T1000 (cell line): ENCODE measurements at places on chromosomes 3 and 15.

GRCh38 chr3:25043177-25043576, 384.9 kb upstream of the RARB start:
- DNase-seq: no peak

GRCh38 chr15:79432345-79433275, 474 bp downstream of the MINAR1 start:
- DNase-seq: no peak

DNA sequence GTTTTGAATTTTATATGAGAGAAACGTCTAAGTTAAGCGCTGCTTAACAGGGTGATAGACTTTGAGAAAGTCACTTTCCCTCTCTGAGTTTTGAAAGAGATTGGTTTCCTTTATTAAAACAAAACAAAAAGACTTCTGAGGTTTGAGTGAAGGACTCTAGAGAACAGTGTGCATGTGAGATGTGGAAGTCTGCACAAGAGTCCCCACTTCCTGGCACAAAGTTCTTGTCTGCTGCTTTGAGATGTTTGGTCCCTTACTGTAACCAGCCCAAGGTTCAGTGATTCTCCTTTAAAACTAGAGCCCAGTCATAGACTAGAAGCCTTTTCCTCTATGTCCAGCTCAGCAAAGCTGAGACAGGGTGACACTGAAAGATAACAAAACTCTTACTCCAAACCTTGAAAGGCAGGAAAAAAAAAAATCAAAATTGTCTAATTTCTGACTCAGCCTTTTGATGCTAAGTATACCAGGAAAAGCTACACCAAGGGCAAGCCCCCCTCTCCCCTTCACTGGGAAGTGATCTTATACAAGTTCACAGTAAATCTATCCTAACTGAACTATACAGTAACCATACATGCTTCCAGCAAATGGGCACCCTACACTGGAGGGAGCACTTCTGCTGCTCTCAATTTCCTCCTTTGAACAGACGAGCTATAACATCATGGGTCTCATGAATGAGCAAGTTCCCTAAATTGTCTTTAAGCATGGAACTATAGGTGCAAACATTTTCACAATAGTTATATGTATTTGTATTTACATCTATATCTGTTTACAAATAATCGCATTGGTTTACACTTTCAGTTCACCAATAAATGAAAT, 2.3 kb downstream of the POPDC2 start:
- DNase-seq: no peak

DNA sequence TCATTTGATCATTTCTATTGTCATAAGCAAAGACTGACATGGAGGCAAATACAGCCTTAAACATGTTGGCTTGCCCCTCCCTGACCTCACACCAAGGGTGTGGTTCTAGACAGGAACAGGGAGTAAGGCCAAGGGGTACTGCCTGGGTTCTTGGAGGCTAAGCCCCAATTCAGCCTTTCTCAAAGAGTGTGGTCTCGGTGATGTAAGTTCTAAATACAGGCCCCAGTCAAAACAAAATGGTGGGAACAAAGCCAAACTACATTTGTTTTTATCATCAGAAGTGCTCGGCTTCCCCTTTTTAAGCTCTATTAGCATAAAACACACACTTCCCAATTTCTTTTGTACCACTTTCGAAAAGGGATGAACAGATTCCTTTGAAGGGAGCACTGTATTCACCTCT, 129.5 kb downstream of the ATP8B4 start:
- DNase-seq: no peak

DNA sequence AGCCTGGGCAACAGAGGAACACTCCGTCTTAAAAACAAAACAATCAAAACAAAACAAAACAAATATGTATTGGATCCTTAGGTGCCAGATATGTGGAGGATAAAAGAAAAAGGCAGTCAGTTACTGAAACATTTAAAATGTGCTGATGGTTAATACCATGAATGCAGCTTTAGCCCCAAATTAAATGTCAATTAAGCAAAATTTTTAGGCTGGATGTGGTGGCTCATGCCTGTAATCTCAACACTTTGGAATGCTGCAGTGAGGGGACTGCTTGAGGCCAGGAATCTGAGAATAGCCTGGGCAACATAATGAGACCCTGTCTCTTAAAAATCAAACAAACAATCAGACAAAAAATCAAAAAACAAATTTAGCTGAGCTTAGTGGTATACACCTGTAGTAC, 8.5 kb upstream of the CHMP2B start:
- DNase-seq: no peak

- no peak for DNase-seq
These were observed 702 bp downstream of the ARHGEF3 start for GRCh38 chr3:56800832-56801661.

GRCh38 chr15:29058903-29059539, 173.2 kb downstream of the APBA2 start:
- no peak for DNase-seq

GRCh38 chr3:155753038-155753639, 8.3 kb upstream of the PLCH1 start:
- DNase-seq: no peak

DNA sequence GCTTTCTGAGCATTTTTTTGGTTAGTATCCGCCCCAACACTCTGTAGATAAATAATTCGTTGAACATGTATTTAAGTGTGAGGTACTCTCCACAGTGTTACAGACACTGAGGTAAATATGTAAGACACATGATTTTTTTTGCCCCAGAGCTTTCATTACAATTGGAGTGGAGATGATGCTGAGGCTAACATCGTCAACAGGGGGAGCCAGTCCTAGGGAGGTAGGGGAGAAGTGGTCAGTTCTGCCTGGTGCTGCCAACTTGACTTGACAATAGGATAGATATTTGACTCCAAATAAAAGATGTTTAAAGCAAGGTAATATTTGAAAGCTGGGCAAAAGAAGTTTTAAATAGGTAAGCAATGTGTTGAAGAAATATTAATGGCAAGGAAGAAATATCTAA, 295.7 kb downstream of the UNC13C start:
- no peak for DNase-seq

DNA sequence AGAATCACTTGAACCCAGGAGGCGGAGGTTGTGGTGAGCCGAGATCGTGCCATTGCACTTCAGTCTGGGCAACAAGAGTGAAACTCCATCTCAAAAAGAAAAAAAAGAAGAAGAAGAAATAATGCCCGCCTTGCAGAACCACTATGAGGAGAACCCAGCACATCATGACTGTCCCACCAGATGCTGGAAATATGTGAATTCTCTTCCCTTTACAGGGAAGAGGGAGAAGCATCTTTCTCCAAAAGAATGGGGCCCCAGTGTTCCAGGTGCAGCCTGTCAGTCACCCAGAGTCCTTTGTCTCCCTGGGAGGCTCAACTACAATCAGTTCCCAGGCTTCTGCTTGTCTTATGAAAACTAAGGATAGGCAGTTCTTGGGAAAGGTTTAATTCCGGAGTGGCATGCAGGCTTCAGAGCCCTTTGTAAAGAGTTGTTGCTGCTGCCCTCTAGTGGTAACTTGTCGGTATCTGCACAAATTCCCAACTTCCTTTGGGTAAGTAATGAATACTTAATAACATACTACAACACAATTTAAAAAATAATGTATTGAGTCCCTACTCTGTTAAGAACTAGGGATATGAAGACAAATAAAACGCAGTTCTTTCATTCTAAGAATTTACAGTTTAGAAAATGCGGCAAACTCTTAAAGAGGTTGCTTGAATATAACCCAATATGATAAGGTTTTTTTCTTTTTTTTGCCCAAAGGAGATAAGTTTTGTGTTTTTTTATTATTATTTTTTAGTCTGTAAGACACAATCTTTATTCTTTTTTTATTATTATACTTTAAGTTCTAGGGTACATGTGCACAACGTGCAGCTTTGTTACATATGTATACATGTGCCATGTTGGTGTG, 18.6 kb upstream of the TICRR start:
- peak; percentile 35 for DNase-seq

DNA sequence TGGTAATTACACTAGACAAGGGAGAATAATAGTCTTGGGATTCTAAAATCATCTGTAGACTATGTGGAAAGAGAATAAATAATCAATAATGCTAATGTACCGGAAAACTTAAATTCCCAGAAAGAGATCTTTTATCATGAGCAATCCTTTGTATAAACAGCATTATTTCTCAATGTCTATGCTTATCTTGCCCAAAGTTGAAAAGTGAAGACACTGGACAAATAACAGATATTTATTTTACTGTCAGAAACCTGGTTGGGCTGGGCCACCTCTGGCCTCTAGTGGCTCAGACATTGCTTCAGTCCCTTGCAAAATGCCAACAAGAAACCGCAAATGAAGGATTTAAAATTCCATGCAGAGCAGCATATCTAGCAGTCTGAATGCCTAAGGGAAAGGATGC, 409.9 kb downstream of the FHIT start:
- peak; percentile 40 for DNase-seq

DNA sequence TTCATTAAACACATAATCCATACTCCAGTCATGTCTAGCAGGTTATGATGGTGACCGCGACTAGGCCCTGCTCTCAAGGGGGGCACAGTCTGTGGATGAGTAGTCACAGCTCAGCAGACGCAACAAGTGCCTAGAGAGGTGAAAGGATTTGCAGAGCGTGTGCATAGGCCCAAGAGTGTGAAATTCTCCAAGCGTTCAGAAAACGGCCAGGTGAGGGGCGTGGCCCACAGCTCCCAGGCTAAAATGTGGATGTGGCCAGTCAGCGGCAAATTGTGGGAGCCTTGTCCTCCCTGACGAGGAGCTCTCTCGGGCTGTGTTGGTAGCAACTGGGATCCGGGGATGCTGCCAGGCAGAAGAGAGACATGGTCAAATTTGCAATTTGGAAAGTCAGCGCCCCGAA, 46.4 kb upstream of the TSEN2 start:
- DNase-seq: no peak

GRCh38 chr15:88664151-88664778, 25.4 kb downstream of the ISG20 start:
- no peak for DNase-seq

DNA sequence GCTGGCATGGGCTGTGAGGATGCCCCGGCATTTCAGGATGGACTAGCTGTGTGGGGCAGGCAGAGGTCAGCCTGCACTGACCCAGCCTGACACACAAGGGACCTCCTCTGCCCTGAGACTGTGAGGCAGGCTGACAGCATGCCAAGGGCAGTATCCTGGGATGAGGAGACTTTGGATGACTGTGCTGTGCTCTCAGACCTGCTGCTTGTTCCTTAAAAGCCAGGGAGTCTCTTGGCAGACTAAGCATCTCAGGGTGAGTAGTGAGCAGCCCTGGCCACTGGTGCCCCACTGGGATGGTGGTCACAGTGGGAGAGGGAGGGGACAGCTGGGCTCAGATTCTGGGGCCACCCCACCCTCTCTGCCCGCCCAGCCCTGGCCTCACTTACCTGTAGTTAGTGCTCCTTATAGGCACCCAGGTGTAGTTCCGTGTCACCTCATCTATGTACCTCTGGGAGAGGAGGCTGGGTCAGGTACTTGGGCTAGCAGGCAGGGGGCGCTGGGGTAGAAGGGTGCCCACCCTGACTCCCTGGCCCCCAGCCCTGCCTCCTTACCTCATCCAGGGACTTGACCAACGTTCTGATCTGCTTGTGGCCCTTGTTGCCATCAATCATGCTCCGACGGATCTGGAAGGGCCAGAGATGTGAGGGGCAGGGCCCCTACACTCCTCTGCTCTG, 16.1 kb upstream of the TMEM115 start:
- no peak for DNase-seq

DNA sequence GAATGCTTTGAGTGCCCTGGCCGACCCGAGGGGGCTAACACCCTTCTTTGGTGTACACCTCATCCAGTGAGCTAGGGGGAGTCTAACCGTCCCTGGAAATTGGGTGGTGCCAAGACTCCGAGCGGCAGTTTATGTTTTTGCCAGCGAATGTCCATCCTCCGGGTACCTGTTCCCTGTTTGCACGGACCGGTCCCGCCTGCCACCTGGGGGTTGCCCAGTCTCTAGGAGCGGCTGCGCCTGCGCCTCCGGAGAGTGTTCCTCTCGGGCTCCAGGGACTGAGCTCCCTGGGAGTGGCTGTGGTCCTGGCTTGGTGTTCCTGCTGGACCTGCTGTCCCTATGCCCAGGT, 913 bp upstream of the WNT7A start:
- DNase-seq: no peak

- DNase-seq: no peak
These were observed 57.6 kb upstream of the APEH start for GRCh38 chr3:49616491-49616941.

GRCh38 chr3:185205865-185206264, 48.0 kb downstream of the EHHADH start:
- no peak for DNase-seq

DNA sequence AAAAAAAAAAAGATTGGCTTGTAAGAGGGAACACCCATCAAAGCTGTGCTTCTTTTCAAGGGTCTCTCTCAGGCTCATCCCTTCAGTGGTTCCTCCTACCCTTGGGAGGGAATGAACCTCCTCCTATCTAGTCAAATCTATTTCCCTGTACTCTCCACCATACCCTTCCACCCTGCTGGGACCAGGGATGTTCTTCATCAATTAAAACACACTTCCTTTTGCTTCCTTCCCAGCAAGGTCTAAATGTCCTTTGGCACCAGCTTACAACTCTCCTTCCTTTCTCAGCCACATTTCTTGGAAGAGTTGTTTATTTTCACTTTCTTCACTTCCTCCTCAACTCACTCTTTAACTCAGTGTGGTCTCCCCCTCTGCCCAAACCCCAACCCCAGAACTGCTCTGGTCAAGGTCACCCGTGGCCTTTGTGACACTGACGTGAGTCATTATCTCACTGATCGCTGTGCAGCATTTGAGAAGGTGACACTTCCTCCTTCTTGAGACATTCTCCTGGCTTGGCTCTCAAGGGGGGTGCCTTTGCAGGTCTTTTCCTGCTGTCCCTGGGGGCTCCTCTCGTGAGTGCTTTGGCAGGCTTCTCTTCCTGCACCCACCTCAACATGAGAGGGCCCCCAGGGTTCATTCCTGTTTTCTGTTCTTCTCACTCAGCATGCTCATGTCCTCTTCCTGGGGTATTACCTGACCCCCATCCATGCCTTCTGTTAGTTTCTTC, 210.5 kb upstream of the TLE3 start:
- DNase-seq: no peak

GRCh38 chr3:128215290-128215689, 62.0 kb downstream of the EEFSEC start:
- no peak for DNase-seq

DNA sequence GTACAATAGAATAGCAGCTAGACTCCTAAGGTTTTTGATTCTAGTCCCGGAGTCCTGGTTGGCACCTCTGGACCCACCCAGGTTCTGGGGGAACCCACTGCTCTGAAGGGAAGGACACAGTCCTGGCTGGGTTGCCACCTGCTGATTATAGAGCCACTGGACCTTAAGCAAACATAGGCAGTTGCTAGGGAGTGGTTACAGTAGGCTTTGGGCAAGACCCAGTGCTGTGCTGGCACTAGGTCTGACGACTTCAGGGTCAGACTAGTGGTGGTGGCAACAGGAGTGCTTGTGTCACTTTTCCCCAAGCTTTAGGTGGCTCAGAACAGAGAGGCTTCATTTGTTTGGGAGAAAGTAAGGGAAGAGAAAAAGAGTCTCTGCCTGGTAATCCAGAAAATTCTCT, 109.8 kb upstream of the C3orf80 start:
- DNase-seq: no peak

- DNase-seq: no peak
These were observed 67.1 kb downstream of the MRPL46 start for GRCh38 chr15:88400084-88400483.

DNA sequence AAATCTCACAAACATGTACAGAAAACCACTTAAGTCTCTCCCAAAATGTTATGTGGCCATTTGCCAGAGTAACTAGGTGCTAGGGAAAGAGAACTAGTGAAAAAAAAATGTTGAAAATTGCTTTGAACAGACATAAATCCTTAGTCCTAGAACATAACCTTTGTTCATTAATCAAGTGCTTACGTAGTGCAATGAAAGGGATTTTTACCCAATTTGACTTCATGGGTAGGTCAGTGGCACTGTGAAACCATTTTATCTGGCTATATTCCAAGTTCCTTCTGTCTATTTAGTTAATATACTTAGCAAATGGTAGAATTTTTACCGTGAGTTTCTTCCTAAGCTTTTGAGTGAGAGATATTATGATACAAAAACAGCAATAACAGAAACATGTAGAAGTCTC, 209.4 kb downstream of the DIPK2A start:
- DNase-seq: no peak
